ENCODE measurements at places on chromosomes 13 and 19.

GRCh38 chr19:35843676-35844481, 8.4 kb downstream of the NPHS1 start:
- DNase-seq, result no peak

DNA sequence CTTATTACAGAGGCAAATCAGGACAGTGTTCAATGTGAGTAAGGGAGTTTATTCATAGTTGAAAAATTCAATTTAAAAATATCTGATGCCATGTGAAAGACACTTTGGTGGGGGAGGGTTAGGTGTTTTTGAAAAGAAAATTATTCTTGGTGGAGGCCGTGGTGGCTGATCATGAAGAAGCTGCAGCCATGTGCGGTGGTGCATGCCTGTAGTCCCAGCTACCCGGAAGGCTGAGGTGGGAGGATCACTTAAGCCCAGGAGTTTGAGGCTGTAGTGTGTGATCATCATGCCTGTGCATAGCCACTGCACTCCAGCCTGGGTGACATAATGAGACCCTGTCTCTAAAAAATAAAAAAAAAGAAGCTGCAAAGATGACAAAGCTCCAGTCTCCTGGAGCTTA, 28.6 kb downstream of the WDFY2 start:
- DNase-seq, result no peak

DNA sequence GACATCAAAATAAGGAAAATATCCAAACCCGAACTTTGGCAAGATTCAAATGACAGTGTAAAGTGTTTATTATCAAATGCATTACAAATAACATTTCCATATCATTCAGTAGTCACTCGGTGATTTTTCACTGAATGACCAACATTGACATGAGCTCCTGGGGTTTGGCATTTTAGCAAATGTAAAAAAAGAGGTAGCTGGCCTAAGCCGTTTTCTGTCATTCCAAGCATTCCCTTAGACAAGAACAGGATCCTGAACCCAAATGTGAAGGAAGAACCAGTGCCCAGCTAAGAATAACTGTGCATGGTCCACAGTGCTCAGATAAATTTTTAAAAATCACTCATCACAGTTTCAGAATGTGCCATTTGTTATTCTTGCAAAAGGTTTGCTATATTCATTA, 327.9 kb downstream of the GPC6 start:
- DNase-seq, result no peak

GRCh38 chr13:93700115-93700514, 473.5 kb downstream of the GPC6 start:
- DNase-seq, result no peak

GRCh38 chr13:46609726-46610125, 56.8 kb downstream of the LRCH1 start:
- DNase-seq, result peak; percentile 71

DNA sequence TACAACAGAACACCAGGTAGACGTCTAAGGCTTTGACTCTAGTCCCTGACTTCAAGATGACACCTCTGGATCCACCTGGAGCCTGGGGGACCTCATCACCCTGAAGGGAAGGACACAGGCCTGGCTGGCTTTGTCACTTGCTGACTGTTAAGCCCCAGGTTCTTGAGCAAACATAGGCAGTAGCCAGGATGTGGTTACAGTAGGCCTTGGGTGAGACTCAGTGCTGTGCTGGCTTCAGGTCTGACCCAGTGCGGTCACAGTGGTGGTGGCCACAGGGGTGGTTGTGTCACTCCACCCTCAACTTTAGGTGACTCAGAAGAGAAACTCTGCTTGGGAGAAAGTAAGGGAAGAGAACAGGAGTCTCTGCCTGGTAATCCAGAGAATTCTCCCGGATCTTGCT, 497.8 kb downstream of the UQCRFS1 start:
- DNase-seq, result no peak

GRCh38 chr19:18440936-18441803, 3.2 kb upstream of the ISYNA1 start:
- no peak for DNase-seq

GRCh38 chr13:73464758-73465616, 406.2 kb downstream of the KLF5 start:
- no peak for DNase-seq

GRCh38 chr19:46670813-46671212, 9.8 kb upstream of the DACT3 start:
- DNase-seq, result no peak

DNA sequence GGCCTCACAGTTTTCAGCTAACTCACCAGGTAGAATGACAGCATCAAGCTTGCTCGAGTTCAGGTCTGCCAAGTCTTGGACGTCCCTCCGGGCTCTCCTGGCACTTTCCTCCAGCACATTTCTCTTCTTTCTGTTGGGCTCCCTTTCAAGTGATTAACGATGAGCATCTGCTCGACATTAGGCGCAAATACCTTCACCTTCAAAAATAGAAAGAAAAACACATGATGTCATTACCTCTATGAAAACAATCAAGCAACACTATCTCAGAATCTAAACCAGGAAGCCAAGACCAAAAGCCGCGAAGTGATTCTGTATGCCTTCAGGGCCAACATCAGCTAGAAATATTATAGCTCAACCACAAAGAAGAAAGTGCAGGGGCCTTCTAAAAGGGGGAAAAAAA, 15.4 kb upstream of the CLN5 start:
- DNase-seq, result no peak

GRCh38 chr13:114339857-114340534, 25.7 kb downstream of the CHAMP1 start:
- peak; percentile 44 for DNase-seq

DNA sequence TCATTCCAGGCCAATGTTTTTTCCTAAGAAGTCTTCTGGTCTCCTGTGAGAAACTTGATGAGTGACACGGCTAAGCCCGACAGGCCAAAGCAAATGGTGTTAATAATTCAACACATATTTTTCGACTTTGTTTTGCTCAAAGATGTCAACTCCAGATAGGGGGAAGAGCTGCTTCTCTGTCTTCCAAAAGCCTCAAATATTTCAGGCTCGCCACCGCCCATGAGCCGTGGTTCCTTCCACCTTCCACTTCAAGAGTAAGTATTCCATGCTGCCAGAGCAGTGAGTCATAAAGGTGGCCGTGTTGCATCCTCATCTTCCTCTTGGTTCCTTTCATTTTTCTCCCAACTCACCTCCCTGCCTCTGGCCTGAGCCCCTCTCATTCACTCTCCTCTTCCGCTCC, 272.6 kb downstream of the EFNB2 start:
- DNase-seq, result no peak

DNA sequence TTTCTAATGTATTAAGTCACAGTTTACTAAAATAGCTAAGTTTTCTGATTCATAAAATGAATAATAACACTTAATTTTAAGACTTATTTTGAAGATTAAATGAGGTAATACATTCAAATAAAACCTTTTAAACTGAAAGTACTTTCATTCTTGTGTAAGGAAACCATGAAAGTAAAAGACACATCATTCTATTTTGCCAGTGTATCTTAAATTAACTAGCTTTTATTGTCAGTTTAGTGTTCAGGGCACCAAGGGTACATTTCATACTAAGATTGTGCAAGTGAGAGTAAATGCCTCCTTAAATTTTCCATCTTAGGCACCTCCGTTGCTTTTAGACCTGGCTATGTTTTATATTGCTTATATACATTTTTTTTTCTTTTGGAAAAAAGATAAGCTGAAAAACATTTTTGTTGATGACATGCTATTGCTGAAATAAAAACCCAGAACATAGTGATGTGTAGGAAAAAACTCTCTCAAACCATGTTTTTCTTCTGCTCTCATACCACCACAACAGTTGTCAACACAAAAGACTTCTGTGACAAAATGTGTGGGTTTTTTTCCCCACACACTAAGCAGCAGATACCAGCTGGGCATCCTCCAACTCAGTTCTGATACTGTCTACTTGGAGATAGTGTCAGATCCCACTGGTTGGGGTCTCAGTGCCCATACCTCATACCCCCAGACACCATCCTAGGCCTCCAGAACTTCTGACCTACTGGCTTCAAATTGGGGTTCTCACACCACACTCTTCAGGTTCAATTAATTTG, 30.7 kb upstream of the LPAR6 start:
- no peak for DNase-seq

DNA sequence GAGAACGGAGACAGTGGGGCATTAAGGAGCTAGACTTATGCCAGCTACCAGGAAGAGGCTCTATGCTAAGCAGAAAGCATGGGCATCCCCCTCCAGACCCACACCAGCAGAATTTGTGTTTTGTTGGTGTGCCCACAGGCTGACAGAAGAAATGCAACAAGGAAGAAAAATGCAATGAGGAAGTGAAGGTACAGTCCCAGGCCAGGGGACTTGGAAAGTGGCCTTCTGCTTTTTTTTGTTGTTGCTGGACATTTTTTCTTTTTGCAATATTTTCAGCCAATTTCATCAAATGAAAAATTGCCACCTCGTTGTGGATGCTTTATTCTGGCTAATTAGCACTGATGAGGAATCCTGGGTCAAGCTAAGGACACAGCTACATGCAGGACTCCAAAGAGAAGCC, 167.7 kb downstream of the TSHZ3 start:
- DNase-seq, result no peak

DNA sequence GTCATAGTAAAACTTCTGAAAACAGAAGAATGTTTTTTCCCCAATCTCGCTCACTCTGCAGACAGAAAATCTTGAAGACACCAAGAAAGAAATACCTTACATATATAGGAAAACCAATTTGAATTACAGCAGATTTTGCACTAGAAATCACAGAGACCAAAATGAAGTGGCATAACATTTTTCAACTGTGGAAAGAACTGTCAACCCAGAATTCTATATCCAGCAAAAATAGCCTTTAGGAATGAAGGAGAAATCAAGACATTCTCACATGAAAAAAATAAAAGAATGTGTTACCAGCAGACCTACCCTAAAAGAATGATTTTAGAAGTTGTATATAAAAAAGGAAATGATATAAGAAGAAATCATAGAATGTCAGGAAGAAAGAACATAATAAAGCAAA, 28.7 kb downstream of the CCDC122 start:
- DNase-seq, result no peak

- DNase-seq, result no peak
Observed at GRCh38 chr13:46885018-46885417, 11.8 kb downstream of the HTR2A start.

DNA sequence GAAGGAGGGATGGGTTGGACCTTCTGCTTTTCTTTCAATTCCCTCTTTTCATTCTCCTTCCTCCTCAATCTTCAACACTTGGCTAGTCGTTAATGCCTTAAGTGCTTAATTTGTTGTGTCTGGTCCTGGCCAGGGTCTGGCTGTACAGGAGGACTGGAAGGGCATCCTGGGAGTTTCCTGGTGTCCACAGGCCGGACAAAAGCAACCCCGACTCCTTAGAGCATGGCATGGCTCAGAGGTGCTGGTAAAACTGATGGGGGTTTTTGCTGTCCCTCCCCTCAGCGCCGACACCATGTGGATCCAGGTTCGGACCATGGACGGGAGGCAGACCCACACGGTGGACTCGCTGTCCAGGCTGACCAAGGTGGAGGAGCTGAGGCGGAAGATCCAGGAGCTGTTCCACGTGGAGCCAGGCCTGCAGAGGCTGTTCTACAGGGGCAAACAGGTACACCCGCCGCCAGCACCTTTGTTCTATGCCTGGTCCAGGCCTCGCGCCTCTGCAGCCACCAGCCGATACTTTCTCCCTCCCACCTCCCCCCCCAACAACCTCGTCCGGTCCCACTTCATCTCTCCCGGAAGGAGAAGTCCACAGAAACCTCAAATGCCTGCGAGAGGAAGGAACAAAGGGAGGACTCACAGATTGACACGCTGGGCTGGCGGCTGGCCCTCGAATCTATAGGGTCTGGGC, 1.4 kb downstream of the UHRF1 start:
- no peak for DNase-seq

DNA sequence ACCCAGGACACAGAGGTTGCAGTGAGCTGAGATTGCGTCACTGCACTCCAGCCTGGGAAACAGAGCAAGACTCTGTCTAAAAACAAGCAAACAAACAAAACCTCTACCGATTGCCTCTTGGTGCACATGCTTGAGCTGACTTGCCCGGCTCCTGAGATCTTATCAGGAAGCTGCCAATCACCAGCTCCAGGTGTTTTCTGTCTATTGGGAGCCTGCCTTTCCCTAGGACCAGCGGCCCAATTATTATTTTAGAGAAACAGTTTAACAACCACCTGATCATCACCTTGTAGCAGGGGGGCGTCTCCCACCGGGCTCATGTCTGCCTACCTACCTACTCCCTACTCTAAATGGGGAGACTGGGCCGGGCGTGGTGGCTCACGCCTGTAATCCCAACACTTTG, 10.8 kb downstream of the CLEC4M start:
- DNase-seq, result no peak

- no peak for DNase-seq
Observed at GRCh38 chr19:10769533-10770491, 51.9 kb downstream of the DNM2 start.

GRCh38 chr19:58035863-58036262, 2.0 kb downstream of the ZSCAN1 start:
- no peak for DNase-seq

DNA sequence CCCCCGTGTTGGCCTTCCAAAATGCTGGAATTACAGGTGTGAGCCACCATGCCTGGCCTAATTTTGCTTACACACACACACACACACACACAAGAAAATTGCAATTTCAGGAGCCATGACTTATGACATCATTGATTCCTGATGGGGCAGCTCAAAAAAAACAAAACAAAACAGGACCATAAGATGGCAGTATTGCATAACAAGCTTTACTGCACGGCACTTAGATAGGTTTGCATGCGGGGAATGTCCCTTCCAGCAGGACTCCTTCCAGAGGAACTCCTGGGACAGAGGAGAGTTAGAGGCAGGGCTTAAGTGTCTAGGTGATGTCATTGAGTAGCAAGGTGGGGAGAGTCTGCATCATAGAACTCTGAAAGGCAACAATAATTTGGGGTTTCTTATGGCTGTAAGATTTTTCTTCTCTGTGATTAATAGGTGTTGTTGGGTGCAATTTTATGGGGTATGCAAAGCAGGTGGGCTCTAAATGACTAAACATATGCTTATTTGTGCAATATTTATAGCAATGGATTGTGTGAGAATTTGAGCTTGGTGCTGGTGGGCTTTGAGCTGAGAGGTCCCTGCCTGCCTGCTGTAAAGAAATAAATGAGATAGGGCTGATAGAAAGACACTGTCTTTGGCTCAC, 9.0 kb upstream of the ACSBG2 start:
- DNase-seq, result peak; percentile 4

GRCh38 chr13:95357875-95358274, 56.6 kb upstream of the ABCC4 start:
- DNase-seq, result no peak

GRCh38 chr19:49664171-49665035, 1.3 kb downstream of the IRF3 start:
- peak; percentile 26 for DNase-seq

GRCh38 chr19:31111741-31112140, 237.5 kb downstream of the TSHZ3 start:
- DNase-seq, result no peak

GRCh38 chr19:38281811-38282566, 17.6 kb downstream of the SPINT2 start:
- no peak for DNase-seq

GRCh38 chr19:54136086-54136863, 1.3 kb upstream of the CNOT3 start:
- no peak for DNase-seq
